ENCODE measurements at places on chromosomes 5 and 9.

- DNase-seq, result no peak
Observed at GRCh38 chr5:464446-464842, 21.5 kb downstream of the EXOC3 start.

DNA sequence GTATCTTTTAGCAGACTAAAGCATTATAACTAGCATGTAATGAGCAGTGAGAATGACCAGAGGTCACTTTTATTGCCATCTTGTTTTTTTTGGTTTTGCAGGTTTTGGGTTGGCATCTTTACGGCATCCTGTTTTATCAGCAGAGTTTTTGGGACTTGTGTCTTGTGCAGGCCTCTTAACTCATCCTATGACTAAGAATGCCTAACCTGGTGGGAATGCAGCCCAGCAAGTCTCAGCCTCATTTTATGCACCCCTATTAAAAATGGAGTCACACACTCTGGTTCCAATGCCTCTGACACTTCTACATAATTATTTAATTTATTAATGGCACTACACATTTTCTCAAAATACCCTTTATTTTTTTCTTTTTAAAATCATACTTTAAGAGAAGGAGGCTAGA, 726.5 kb upstream of the RIOK2 start:
- DNase-seq, result no peak

- DNase-seq, result no peak
Observed at GRCh38 chr5:12109075-12109688, 204.9 kb upstream of the CTNND2 start.

- no peak for DNase-seq
Observed at GRCh38 chr5:7874639-7875038, 5.7 kb downstream of the MTRR start.

DNA sequence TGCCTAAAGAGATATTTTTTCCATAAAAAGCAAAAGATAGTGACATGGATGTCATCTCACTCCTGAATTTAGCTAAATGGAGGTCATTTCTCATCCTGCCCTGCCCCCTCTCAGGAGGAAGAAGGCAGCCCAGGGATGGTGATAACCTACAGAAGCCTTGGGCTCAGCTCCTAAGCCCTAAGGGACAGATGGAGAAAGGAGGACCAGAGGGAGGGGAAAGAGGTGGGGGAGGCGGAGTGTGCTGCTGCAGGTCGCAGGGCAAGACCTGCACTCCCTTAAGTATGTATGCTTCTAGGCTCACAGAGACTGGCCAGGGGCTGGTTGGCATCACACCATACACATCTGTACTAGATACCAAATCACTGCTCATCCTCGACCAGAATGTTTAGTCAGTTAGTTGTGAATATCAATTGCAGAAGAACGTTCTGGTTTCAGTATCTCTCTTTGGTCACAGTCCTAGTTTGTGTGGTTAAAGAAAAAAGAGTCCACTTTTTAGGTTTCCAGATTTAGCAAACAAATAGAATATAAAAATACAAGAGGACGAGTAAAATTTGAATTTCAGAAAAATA, 18.4 kb upstream of the CDKN2AIPNL start:
- DNase-seq, result no peak

GRCh38 chr9:128684065-128684324, 5.0 kb upstream of the SET start:
- no peak for DNase-seq

DNA sequence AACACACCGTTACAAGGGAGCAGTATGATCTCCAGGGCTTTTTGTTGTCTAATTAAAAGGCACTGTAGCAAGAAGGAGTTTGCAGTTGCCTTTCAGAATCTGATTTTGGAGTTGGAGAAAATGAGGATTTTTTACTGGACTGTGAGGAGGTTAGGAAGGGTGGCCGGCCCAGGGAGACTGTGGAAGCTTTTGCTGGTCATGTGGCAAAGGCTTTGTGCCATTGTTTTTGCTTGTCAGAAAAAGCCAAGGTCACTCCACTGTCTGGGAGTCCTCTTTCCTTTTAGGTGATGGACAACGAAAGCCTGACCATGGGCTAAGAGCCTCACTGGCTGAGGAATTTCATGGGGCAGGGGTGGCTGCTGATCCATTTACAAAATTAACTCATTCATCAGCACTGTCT, 10.3 kb upstream of the WHRN start:
- no peak for DNase-seq

DNA sequence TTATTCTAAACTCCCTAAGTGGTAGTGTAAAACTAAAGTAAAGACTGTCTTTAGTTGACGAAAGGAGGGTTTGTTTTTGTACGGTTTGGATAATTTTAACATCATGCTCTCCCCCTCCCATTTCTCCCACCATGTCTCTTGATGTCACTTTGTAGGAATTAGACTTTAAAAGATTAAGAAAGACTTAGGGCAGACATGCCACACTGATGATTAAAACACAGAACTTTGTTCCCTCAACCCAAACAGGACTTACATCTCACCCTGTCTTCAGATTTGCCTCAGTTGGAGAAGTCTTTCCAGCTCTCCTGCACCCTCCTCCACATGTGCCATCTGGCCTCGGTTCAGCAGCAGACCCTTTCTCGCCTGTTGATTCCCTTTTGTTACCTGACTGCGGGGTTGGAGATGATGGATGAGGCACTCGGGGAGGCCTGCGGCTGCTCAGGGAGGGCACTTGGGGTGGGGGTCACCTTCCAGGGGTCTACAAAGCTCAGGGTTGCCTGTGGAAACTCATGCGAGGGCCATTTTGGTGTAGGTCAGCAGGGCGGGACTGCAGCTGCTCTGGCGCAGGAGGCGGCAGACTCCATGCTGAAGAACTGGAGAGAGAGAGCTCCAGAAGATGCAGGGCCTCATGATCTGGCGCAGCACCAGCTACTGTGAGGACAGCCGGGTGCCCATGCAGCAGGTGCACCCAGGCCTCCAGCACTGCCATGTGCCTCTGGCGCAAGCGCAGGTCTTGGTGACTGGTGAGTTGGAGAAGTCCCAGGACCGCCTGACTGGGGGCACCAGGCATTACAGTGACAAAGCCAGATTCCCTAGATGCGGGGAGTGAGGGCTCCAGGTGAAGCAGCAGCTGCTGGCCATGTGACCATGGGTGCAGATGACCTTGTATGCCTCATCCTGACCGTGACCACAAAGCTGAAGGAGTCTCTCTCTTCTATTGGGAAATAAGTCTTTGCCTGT, 24.5 kb upstream of the EXOC3 start:
- DNase-seq, result no peak

GRCh38 chr5:13987843-13988464, 43.5 kb upstream of the DNAH5 start:
- peak; percentile 65 for DNase-seq

DNA sequence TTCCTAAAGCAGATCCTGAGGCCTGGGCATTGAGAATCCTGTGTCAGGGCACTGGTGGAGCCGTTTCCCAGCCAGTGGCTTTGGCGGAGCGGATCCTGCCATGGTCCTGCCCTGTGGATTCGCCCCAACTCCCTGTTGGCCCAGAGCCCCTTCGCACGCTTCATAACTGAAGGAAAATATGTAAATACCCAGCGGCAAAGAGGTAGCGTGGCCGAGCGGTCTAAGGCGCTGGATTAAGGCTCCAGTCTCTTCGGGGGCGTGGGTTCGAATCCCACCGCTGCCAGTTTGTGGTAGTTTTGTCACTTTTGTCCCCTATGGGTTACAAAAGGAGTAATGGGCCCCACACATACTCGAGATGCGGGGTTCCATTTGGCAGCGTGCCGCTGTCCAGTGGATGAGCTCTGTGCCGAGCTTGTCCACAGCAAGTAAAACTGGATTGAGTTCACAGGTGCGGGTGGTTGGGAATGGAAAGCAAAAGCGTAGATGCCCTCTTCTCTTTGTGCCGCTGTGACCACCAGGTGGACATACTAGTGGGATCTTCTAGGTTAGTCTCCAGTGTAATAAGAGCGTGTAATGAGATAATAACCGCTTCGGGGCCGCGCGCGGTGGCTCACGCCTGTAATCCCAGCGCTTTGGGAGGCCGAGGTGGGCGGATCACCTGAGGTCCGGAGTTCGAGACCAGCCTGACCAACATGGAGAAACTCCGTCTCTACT, 17.3 kb downstream of the TRIM7 start:
- DNase-seq, result peak; percentile 55

DNA sequence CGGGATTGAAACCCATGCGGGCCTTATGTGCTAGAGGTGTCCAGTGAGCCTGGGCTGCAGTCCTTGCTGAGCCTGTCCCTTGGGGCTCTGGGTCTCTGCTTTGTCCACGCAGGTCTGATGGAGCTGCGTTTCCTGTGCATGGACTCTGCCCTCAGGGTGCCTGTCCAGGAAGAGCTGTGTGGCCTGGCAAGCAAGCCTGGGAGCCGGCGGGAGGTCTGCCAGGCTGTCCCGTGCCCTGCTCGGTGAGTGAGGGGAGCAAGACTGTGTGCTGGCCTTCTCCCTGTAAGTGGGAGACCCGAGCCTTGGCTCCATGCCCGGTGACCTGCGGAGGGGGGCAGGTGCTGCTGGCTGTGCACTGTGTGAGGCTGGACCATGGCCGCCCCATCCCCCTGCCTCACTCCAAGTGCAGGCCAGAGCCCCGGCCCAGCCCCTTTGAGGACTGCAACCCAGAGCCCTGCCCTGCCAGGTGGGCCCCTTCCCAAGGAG, 11.2 kb upstream of the CACFD1 start:
- DNase-seq, result no peak
